ENCODE measurements at places on chromosomes 5 and 9.
A peak's percentile ranks its signal among the peaks of the same experiment; 100 is the strongest.

- peak; percentile 86 for DNase-seq
These were observed 1.5 kb upstream of the GPRIN1 start for GRCh38 chr5:176611435-176611834.

DNA sequence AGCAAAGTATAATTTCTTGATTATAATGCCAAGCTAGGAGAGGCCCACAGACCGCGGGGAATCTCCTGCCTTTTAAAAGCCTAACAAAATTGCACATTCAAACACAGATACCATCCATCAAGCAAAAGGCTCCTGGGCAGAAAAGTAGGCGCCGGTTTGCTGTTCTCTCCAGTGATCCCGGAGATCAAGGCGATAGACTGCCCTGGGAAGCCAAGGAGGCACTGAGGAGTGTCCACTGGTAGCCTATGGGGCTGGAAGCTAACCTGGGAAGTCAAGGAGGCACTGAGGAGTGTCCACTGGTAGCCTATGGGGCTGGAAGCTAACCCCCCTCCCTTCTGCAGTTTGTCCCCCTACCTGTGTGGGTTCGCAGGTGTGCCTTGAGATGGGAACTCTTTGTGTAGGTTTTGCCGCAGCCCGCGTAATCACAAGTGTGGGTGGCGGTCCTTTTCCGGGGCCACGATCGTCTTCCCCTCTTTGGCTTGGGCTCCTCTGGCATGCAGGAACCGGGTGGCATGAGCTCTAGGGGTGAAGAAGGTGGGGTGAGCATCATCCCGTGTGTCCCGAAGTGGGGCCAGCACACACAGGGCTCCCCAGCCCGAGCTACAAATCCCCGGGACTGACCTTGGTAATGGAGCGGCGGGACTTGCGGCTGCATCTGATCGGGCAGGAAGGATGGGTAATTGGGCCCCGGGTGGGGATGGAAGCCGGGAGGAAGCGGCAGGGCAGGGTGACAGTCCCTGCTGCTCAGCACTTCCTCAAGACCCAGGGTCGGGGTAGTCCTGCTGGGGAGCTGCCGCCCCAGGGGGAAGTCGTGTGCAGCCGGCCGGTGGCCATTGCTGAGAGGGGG, 2.7 kb downstream of the KLF4 start:
- DNase-seq: peak; percentile 21

- peak; percentile 26 for DNase-seq
These were observed at the start of gene BSPRY for GRCh38 chr9:113349445-113350094. TSS of gene BSPRY (plus strand) at chr9:113349541. CDS start at chr9:113349580, 39 bp downstream.

GRCh38 chr9:113715086-113715485, 161.0 kb upstream of the ZNF618 start:
- DNase-seq: no peak

DNA sequence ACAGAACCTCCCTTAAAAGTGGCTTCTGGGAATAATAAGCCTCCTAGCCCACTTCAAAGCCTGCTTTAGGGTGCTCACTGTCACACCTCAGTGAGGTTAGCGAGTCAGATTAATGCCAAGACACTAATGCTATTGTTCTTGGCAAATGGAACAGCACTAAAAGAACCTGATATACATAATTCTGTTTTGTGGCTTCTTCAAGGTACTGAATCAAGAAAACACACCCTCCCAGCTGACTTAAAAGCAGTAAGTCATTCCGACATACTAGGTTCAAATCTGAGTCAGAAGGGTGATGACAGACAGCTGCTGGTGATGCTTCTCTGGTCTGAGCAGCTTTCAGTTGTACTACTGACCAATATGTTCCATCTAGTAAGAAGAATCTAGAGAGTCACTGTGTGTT, 121.6 kb downstream of the OXCT1 start:
- DNase-seq: no peak

DNA sequence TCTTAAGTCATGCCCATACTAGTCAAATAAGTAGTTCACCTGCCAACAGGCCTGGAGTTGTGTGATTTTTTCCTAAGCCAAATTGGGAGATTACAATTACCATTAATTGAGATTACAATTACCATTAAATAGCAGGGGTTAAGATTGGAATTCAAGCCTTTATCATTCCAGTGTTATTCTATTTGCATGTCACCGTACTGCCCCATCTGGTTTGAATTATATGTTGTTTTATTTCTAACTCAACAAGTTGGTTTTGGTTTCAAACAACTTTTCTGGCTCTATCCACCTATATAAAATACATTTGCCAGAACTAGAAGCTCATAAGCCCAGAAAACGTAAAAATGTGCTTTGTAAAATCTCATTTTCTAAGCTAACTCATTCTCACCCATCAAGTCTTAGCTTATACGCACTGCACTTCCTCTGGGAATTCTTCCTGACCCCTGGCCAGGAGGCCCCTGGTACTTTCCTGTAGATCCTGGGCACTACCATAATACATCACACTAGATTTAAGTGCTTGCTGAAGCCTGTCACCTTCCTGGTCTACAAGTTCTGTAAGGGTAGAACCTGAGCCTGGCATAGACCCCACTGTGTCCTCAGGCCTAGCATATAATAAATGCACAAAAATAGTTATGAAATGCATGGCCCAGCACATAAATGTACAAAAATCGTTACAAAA, 242.0 kb upstream of the TRPM3 start:
- no peak for DNase-seq

GRCh38 chr5:102778478-102778877, 23.4 kb downstream of the PAM start:
- no peak for DNase-seq

GRCh38 chr9:136079916-136080246, 15.2 kb downstream of the NACC2 start:
- DNase-seq: no peak

GRCh38 chr5:80644900-80645299, 9.6 kb upstream of the MSH3 start:
- no peak for DNase-seq

DNA sequence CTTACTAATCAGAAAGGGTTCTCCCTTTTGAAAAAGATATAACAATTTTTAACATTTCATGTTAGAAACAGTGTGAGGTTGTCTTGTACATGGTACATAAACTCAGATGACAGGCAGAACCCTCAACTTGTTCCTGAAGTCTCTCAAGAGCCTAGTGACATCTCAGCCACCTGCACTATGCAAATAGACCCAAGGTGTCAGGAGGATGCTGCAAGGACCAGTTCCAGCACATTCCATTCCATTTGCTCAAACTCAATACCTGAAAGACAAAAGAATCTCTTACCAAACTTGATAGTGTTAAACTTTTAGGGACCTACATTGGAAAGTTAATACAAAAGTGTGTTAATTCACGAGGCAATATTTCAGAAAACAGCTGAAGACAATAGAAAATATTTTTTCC, 544.6 kb downstream of the CETN3 start:
- DNase-seq: no peak

DNA sequence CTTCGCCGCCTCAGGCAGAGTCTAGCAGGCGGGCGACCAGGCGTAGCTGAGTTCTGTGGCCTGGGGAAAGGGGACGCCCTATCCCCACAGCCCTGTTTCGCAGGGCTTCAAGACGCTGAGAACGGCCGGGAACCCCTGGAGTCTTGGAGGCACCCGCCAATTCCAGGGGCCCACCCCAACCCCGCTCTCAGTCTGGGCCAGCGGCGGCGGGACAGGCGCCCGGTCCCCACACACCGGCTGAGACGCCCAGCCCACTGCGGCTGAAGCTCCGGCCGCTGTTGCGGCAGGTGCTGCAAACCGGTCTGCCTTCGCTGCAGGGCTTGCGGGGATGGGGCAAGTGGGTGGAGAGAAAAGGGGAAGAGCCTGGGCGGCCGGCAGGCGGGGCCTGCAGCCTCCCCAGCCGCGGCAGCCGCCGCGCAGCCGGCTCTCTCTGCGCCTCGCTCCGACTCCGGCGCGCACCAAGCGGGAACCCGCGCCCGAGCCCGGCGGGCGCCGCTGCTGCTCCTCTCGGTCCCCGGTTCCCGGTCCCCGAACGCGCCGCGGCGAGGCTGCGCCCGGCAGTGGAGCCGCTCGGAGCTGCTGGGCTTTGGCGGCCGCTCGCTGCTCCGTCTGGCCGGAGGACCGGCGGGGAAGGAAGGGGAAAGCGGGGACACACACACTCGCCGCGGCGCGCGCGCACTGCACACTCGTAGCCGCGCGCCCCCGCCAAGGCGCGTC, at the start of gene PIP5K1B:
Gene PIP5K1B, plus strand, starts transcription at position 427 of the 717 bp plus-strand sequence. CDS start 117,375 bp downstream, outside the sequence.
- peak; percentile 55 for DNase-seq

DNA sequence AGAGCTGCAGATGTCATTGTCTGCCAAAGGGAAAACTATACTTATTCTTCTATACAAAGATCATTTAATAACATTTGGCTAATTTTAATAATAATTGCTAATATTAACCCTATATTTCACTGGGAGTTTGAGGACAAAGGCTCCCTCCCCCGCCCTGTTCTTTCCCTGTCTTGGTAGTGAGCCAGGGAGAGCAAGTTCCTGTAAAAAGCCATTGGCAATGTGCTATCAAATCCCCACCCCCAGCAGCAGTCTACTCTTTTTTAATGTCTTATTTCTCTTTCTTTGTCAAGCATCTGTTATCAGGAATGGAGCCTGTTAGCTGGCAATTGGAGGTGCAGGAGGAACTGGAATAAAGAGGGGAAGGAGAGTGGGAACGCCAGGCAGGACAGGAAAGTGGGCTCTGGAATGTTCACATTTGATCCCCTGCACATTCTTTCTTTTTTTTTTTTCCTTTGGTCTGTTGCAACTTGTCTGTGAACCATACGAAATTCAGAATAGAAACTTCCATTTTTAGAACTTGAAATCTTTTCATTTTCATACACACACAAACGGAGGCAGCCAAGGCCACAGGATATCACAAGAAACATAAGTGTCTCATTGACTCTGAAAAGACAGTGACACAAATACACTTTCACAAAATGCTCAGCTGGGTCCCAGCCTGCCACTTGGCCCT, 664.8 kb upstream of the ZNF608 start:
- peak; percentile 42 for DNase-seq

DNA sequence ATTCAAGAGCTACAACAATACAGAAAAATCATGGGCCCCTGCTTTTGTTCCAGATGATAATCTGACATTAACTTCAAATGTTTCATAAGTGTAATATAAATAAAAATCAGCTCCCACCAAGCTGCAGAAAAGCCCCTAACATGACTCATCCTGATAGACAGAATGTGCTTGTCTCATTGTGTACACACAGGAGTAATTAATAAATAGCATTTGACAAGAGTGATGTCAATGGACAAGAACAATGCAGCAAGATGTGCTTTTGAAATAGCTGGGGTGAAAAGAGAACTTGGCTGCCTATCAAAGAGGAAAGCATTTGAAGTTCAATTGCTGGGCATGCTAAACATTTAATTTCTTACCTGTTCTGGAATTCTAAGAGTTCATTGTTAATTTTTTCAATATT, 79.2 kb downstream of the DNAH5 start:
- DNase-seq: no peak

DNA sequence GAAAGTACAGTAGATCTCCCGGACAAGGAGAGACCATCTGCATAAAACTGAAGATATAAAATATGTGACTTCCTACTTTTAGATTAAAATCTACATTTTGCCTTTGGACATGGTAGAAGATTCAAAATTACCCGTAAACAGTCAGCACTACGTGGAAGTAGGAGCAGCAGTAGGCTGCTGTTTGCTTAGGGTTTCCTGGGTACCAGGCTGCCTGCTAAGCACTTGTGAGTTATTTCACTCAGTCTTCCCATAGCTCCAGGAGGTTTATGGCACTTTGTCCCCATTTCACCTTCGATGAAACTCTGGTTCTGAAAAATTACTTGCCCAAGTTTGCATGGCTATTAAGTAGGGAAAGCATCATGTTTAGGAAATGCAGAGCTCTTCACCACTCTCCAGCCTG, 92.6 kb downstream of the STK32A start:
- no peak for DNase-seq

DNA sequence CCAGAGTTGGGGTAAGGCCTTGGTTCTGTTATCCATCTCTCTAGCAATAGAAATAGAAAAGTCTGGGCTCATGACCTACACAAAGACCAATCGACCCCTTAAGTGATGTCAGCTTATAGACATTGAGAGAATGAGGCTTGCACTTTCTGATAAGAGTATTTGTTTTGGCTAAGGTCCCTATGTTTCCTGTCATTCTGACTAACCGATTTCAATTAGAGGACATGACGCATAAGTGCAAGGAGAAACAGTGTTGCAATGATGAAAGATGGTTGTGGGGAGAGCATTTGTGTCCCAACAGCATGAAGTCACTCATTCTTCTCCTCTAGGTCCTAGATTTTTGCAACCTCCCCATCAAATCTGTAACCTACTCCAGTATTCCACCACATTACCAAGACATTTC, 255.1 kb downstream of the MAT2B start:
- DNase-seq: no peak

GRCh38 chr5:107485184-107485583, 185.6 kb downstream of the EFNA5 start:
- no peak for DNase-seq

GRCh38 chr5:160171666-160172065, 52.4 kb upstream of the PWWP2A start:
- DNase-seq: no peak

DNA sequence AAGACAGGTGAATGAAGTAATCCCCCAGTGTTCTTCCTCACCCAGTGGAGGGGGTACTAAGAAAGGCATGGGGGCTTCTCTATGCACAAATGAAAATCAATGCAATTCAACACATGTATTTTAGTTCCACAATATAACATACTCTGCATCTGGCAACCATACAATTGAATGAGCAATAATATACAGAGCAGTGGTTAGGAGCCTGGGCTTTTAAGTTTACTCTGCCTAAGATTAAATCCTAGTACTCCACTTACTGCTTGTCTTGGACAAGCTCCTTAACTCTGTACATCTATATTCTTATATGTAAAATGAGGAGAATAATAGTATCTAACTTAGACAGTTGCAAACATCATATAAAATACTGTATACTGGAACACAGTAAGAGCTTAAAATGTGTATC, 195.4 kb upstream of the TRIM32 start:
- DNase-seq: no peak

GRCh38 chr9:27985714-27986113, 412.4 kb upstream of the C9orf72 start:
- DNase-seq: no peak

- no peak for DNase-seq
These were observed 12.2 kb downstream of the TNIP1 start for GRCh38 chr5:151068433-151069197.

DNA sequence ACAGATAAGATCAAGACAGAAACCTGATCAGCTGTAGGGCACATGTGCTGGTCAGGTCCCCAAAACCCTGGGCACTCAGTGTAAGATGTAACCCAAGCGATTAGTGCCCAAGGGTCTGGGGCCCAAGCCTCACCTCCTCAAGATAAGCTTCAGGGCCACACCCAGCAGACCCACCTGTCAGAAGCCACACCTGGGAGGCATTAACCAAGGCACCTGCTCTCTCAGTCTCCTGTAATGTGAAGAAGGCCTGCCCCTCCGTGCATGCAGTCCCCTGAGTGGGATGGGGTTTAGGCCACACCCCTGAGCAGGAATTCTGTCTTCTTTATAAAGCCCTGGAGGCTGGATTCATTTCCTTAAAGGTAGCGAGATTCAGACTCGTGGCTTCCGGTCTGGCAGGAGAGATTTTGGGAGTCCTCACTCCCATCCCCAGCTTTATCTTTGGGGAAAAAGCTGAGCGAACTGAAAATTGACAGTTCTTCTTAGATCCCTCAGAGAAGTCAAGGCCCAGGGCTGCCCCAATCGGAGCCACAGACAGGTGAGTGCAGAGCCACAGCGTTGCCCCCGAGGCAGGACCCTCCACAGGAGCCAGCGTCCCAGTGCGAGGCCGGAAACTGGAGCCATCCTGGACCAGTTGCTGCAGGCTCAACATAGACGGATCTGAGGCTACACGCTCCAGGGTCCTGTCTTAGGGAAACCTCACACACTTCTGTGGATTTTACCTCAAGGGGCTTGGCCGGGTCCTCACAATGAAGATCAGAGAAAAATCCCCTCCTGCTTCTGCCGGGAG, 357.6 kb upstream of the IRX4 start:
- DNase-seq: no peak
